ENCODE measurements at places on chromosomes 1 and 21. TPM values are rescaled to one million over a fixed set of nuclear protein-coding genes. Genes with fewer than 3 reads are reported as not detected.

Gene ZYG11A
- total RNA-seq, result 0.16 TPM

Gene RIPPLY3
- total RNA-seq, result not detected

Gene S100A9
- total RNA-seq, result not detected

Gene PRUNE1
- 15.7 TPM for total RNA-seq

Gene GATAD2B
- total RNA-seq, result 59.8 TPM

Gene KCNN3
- total RNA-seq, result not detected

Gene CD58
- total RNA-seq, result 12.7 TPM

Gene TAL1
- not detected for total RNA-seq

Gene PPM1J
- 2.8 TPM for total RNA-seq

Gene LIN9
- total RNA-seq, result 10.2 TPM

Gene VCAM1
- total RNA-seq, result 0.83 TPM

Gene TDRD10
- total RNA-seq, result not detected

Gene TTC4
- 28.2 TPM for total RNA-seq

Gene MXRA8
- total RNA-seq, result 0.98 TPM

DNA sequence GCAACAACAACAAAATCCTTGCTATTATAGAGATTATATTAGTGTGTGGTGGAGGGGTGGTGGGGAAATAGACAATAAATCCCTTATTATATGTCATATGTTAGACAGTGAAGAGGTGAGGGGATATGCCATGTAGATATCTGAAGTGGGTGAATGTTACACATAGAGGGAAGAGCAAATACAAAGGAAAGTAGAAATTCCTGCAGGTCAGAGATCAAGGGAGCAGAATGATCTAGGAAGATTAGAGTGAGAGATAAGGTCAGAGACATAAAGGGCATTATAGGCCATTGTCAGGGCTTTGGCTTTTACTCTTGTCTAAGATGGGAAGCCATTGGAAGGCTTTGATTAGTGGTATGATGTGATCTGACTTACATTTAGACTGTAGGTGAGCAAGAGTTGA, 38.5 kb downstream of the PRKAA2 start:
- no peak for DNase-seq

DNA sequence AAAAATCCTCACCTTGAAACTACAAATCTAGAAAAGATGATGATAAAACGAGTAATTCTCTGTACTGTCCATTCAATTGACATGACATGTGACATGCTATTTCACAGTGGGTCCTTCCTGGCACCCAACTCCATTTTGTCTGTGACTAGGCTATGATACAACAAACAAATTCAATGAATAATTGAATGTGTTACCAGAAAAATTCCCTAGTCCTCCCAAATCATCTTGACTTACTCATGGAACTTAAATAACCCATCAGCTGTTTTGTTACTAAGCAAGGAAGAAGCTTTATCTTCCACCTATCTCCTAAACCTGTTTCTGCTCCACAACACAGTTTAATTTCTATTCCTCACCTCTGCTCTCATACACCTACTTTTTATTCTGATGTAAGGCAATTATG, 30.4 kb downstream of the B3GALNT2 start:
- DNase-seq, result no peak

- DNase-seq, result no peak
These were observed 55.9 kb downstream of the SLC35F3 start for GRCh38 chr1:233960386-233960785.

GRCh38 chr1:178362747-178363146, 134.0 kb downstream of the CLEC20A start:
- no peak for DNase-seq

GRCh38 chr1:117895482-117896114, 33.8 kb downstream of the GDAP2 start:
- peak; percentile 85 for DNase-seq

DNA sequence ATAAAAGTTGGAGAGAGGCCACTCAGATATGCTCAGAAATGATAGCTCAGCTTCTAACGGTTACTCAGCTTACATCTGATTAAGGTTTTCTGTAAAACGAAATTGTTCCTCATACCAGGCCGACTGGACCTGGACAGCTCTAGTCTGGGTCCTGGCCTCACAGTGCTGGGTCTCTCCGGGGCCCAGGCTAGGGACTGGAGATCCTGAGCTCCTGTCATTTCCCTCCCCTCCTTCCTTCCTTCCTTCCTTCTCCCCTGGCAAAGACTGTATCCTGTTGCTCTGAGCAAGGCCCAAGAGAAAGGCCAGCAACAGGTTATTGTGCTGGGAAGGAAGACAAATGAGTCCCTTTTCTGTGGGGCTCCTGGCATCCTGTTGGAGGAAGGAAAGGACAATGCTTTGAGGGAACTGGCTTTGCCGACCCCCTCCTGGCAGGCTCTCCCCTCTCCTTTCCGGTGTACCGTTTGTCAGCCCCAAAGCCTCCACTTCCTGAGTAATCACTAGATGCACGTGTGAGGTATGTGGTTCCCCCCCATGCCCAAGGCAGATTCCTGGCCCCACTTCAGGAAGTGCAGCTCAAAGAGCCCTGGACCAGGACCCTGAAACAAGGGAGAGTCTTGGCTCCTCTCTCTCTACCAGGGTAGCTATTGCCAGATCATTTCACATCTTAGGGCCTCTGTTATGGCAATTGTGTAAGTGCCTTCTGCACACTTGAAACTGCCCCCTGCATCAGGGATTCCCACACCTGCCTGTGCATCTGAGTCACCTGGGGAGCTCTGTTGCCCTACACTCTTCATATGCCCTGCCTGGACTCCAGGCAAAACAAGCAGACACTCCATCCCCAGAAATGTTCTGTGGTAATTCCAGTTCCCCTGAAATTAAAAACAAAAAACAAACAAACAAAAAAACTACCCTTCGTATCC, 212.7 kb upstream of the FGGY start:
- peak; percentile 8 for DNase-seq

GRCh38 chr1:162654915-162655620, 22.8 kb downstream of the DDR2 start:
- no peak for DNase-seq

DNA sequence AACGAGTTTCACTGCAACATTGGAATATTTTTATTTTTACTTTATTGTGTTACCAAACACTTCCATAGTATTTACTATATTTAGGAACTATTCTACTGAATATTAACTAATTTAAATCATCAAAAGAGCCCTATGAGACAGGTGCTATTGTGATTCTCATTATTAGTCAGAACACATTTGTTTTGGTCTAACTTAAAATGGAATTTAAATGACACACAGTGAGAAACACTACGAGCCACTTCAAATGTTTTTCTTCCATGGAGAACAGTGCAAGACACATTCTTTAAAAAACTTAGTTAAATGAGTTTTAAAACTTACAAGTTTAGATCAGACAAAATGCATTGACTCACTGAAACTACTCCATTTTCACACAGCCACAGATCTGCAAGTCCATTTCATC, 6.6 kb upstream of the TRAF3IP3 start:
- DNase-seq, result no peak

GRCh38 chr1:245934409-245934808, 572.7 kb downstream of the SMYD3 start:
- no peak for DNase-seq

GRCh38 chr1:197807739-197808453, 32.6 kb upstream of the DENND1B start:
- DNase-seq, result no peak

DNA sequence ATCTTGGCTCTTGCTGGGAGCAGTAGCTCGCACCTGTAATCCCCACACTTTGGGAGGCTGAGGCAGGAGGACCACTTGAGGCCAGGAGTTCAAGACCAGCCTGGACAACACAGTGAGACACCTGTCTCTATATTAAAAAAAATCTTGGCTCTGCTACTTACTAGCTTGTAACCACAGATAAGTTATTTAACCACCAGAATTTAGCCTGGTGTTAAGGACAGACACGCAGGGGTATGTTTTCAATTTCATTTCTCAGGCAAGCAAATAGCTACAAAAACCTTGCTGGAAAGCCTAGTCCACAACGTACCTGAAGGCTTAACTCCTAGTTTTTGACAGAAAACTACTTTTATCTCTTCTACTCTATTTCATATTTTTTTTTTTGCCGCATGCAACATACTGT, 24.8 kb upstream of the GFI1 start:
- DNase-seq, result no peak

DNA sequence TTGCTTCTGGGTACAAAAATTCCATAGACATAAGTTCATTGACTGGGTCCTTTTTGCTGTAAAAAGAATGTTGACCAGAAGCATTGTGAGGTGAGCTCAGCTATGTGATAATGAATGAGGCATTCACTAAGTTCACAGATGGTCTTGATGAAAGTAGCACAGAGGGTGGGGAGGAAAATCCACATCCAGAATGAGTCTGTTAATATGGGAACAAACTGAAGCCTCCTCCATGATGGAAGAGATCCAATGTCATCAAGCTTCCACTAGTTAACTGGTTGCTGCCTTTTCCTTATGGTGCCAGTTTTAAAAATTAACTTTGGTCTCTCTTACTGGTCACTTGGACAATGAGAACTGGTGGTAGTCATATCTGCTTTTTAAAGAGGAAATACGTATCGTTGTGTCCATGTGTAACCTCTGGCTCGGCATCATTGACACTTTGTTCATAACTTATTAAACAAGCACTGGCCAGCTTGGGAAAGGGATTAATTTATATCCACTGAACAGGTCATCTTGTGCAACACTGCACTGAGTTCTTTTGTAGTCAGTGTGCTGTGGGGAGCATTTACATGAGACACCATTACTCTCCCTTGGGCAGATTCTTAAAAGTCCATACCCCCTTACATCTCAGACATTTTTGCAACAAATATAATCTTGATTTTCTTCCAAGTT, 88.6 kb downstream of the ADAMTS1 start:
- no peak for DNase-seq

- DNase-seq, result no peak
These were observed 318.5 kb downstream of the NTNG1 start for GRCh38 chr1:107459204-107459904.

DNA sequence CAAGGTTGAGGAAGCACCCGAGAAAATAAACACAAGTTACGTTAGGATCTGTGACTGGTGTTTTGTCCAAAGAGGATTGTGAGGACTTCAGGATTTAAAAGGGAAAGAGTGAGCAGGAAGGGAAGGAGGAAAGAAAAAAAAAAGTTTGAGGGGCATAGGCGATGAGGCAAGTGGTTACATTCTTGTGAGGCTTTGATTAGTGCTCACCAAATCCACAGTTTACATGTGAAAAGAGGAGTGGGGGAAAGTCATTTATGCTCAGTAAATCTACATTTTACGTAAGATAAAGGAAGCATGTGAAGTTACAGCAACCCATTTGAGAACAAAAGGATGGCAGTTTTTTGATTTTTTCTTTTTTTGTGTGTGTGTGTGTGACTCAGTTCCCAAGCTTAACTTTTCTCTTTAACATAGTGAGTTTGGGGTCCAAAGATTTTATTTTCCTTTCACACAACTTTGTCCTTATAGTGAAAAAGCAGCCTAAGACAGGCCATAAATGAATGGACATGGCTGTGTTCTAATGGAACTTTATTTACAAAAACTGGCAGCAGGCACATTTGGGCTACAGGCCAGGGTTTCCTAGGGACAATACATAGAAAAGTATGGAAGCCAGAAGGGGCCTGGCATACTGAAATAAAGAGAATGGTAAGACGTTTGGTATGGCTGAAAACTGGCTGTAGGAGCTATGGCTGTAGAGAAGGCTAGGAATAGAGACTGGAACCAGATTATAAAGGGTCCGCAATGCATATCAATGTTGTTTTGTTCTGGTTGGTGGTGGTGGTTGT, 121.7 kb downstream of the FGGY start:
- DNase-seq, result no peak

DNA sequence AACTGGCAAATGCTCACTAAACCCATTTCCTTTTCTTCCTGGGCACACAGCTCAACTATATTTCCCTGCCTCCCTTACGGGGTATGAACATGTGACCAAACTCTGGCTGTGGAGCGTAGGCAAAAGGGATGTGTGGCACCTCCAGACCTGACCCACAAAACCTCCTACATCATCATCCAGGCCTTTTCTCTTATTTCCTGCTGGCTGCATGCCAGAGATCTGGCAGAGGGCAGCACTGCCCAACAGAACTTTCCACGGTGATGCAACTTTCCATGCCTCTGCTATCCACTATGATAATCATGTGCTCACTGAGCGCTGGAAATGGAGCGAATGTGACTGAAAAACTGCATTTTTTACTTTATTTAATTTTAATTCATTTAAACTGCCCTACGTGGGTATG, 99.6 kb upstream of the CACNA1E start:
- no peak for DNase-seq

DNA sequence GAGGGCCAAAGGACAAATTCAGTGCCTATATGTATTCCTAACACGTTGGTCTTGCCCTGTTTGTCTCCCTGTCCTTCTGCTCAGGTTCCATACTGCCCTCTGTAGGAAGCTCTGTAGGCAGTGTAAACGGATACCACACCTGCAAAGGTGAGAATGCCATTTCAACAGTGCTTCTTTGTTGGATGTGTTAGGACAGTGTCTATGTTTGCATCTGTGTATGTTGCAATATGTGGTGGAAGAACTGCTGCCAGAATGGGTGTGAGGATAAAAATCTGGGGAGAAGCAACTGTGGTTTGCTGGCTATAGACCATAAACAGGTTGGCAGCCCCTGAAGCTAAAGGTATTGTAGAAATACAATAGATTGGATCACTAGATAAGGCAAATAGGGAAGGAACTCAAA, 113.1 kb upstream of the BMP8A start:
- no peak for DNase-seq

- no peak for DNase-seq
These were observed 7.6 kb upstream of the RGS16 start for GRCh38 chr1:182611787-182612186.

GRCh38 chr1:202964791-202965410, 2.2 kb downstream of the CYB5R1 start:
- DNase-seq, result no peak

GRCh38 chr1:229874136-229874535, 192.9 kb upstream of the GALNT2 start:
- no peak for DNase-seq

GRCh38 chr21:44005593-44005992, 6.5 kb upstream of the TRAPPC10 start:
- DNase-seq, result no peak

- no peak for DNase-seq
These were observed 10.3 kb upstream of the PRELP start for GRCh38 chr1:203465146-203465798.

DNA sequence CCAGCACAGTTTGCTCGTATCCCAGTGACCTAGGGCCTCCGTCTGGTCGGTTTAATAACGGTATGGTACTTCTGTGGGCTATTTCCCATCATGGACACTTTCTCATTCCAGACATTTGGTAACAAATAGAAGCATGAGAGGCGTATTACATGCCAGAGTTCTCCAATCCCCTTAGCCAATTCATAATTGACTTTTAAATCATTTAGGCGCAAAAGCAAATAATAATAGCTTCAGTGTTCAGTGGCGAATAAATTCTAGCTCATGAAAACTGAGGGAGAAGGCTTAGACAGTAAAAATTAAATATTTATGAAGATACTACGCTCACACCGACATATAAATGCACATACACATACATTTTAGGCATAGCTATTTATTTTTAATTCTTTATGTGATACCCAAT, 50.6 kb downstream of the CD247 start:
- no peak for DNase-seq
